Neural progenitor cell (in vitro differentiated cells): ENCODE measurements at places on chromosomes 4 and X.

GRCh38 chr4:10013722-10014121 lies 7.6 kb downstream of the SLC2A9 start:
- no peaks in the 10 kb centered on the region for H3K27me3 ChIP-seq
- H3K36me3 ChIP-seq = no peaks in the 10 kb centered on the region
- DNase-seq = peak; percentile 75
- H3K27ac ChIP-seq = no peak overlapping the region
- H3K4me3 ChIP-seq = no peak overlapping the region

DNA sequence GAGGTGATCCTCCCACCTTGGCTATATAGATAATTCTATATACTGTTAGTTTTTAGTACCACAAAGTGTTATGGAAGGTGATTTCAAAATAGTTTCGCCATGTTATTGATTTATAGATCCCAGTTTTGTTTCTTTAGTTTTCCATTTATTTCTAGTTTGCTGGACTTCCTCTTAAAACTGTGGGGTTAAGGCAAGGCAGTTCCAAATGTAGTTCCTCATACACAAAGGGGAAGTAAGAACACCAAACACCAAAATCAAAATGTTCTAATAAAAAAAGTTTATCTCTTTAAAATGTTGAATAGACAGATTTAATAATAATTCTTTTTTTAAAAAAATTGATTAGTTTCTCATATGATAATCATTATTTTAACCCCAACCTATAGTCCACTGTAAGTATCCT lies 6.8 kb upstream of the CISD2 start:
- peaks cover 5% of the 10 kb centered on the region for H3K4me1 ChIP-seq
- no peak for DNase-seq
- H3K36me3 ChIP-seq = peaks cover 6% of the 10 kb centered on the region
- no peaks in the 10 kb centered on the region for H3K27me3 ChIP-seq
- no peak overlapping the region for H3K27ac ChIP-seq

GRCh38 chr4:123234955-123235354 lies 161.6 kb upstream of the SPRY1 start:
- H3K27ac ChIP-seq = no peak overlapping the region
- H3K27me3 ChIP-seq = no peaks in the 10 kb centered on the region

GRCh38 chrX:106178826-106179225 lies 10.7 kb downstream of the PWWP3B start:
- H3K27me3 ChIP-seq = no peaks in the 10 kb centered on the region
- peaks cover 5% of the 10 kb centered on the region for H3K4me1 ChIP-seq
- no peaks in the 10 kb centered on the region for H3K36me3 ChIP-seq
- no peak overlapping the region for H3K4me3 ChIP-seq

DNA sequence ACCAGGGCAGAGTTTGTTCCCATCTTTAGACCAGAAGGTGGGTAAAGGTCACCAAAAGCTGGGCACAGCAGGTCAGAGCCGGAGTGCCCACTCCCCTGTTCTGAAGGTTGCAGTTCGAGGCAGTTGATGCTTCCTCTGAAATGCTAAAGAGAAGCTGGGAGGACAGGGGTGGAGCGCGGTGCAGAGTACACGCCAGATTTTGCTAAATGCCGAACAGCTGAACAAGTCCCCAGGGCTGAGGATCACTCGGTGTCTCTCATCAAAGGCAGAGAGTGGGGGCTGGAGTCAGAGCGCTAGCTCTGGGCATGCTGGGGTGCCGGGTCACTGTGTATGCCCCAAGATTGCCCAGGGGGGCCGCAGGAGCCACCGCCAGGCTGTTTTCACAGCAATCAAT lies 197.0 kb downstream of the BCOR start:
- no peaks in the 10 kb centered on the region for H3K36me3 ChIP-seq
- H3K27me3 ChIP-seq = no peaks in the 10 kb centered on the region
- H3K4me3 ChIP-seq = no peak overlapping the region
- DNase-seq = peak; percentile 36
- no peak overlapping the region for H3K27ac ChIP-seq

- H3K27ac ChIP-seq = no peak overlapping the region
- H3K4me1 ChIP-seq = peaks cover 40% of the 10 kb centered on the region
- peak overlapping the region; percentile 26 for H3K4me3 ChIP-seq
- peak; percentile 81 for DNase-seq
Measured at GRCh38 chr4:4852591-4853362, 6.7 kb upstream of the MSX1 start.

- no peaks in the 10 kb centered on the region for H3K36me3 ChIP-seq
- H3K4me1 ChIP-seq = no peaks in the 10 kb centered on the region
- no peaks in the 10 kb centered on the region for H3K27me3 ChIP-seq
- H3K27ac ChIP-seq = no peak overlapping the region
- DNase-seq = no peak
Measured at GRCh38 chr4:169338241-169338640, 67.5 kb upstream of the SH3RF1 start.

- H3K36me3 ChIP-seq = no peaks in the 10 kb centered on the region
- H3K4me3 ChIP-seq = peak overlapping the region; percentile 6
- peak; percentile 7 for DNase-seq
- H3K27ac ChIP-seq = no peak overlapping the region
Measured at GRCh38 chrX:49309401-49309981, 6.0 kb downstream of the GAGE10 start.
